ENCODE measurements at places on chromosomes 3 and 15.

DNA sequence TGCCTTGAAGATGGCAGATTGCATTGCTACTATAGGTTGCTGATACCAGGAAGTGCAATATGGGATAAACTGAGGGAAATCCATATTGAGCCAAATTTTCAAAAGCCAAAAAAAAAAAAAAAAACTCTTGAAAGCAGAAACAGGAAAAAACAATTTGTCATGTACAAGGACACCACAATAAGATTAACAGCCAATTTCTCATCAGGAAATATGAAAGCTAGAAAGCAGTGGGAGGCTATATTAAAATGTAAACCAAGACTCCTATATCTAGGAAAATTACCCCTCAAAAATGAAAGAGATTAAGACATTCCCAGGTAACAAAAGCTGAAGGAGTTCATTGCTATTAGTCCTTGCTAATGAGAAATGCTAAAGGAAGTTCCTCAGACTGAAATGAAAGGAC, 462.8 kb upstream of the DPH6 start:
- DNase-seq, result no peak

DNA sequence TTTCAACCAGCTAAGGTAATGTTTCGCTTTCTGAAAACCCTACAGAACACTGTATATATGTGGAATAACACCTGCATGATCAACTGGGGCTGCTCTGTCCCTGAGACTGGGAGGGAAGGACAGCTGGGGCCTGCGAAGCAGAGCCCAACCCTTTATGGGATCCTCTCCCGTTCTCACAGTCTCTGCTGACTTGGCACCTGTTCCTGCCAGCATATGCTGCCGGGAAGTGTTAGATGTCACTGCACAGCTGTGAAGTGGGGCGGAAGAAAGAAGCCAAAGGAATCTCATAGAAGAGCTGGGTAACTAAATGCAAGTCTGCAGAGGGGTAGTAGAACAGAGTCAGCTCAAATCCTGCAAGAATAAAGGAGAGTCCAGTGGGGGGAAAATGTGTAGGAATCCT, 29.6 kb downstream of the LRRC3B start:
- no peak for DNase-seq

GRCh38 chr15:73240866-73241499, 127.8 kb downstream of the HCN4 start:
- DNase-seq, result peak; percentile 69

DNA sequence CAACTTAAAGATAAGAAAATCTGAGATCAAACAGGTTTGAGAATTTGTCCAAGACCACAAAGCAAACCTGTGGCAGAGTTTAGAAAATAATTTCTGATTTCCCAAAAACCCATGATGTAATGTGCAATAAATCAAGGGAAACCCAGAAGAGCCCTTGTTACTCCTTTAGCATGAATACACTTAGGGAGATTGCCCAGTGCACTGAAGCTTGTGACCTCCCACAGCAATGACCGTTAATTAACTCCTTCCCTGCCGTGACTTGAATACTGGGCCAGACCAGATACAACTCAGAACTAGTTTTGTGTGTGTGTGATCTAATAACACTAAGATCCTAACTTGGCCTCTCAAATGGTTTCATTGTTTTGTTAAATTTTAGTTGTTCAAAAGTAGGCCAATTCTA, 2.5 kb downstream of the PRKAR2A start:
- no peak for DNase-seq

GRCh38 chr3:159548675-159549335, 439.8 kb upstream of the IL12A start:
- DNase-seq, result no peak

DNA sequence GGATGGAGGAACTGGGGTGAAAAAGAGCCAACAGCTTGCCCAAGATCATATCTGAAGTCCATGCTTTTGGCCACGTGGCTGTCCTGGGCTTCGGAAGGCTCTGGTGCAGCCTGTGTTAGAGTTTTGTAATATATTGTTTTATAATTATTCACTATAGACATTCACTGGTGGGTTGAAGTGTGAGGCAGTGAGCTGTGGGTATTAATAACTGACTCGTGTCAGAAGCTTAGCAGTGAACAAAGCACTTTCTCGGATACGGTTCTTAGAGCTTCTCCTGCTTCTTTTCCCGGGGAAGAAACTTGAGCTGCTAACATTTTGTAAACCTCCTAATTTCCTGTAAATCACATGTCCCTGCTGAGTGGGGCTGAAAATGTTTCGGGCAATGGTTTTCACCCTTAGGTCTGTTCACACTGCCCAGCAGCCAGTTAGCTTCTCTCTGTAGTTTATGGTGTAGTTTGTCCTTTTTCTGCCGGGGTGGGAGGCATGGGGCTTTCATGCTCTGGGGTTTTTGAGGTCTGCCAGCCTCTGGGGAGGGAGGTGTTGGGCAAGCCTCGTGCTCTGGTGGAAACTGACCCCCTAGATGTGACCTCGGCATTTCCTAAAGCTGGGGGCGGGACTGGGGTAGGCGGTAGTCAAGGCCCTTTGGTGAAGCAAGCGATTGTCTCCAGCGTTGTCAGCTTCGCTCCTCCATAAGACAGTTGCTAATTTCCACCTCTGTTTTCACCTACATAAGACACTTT, 1.7 kb downstream of the MRAS start:
- peak; percentile 79 for DNase-seq

- peak; percentile 89 for DNase-seq
Observed at GRCh38 chr15:44662478-44663409, 718 bp downstream of the SPG11 start.

GRCh38 chr3:42612928-42613327, 12.4 kb downstream of the NKTR start:
- no peak for DNase-seq

DNA sequence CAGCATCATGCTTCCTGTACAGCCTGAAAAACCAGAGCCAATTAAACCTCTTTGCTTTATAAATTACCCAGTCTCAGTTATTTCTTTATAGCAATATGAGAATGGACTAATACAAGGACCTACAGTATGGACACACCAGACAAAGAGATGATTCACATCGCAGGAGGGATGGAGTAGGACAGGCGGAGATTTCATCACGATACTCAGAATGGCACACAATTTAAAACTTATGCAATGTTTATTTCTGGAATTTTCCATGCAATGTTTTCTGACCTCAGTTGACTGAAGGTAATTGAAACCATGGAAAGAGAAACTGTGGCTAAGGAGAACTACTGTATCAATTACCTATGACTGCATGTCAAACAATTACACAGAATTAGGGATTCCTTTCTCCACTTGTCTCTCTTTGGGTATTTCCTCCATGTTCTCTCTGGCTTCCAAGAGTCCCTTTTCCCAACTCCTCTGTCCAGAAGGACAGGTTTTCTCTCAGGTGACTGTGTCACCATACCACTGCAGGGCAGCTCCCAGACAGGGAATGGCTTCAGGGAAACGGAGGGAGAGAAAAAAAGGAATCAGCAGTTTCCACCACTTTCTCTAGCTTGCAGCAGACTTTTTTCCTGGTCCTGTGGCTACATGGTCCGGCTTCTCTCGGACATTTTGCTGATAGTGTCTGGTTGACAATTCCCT, 3.0 kb upstream of the ANO10 start:
- peak; percentile 4 for DNase-seq

DNA sequence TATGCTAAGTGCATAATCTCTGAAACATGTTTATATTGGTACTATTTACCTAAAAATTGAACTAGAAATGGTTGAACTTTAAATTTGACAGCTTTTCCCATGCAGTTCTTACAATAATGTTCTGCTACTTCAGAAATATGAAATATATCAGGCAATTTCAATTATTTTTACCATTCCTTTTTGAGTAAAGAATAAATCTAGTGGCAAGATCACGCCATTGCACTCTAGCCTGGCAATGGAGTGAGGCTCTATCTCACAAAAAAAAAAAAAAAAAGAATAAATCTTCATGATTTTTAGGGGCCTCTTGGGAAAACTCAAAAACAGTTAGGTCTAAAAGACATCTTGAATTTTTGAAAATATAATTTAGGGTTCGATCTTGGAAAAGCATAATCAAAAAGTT, 10.6 kb upstream of the DNAAF4 start:
- DNase-seq, result no peak

DNA sequence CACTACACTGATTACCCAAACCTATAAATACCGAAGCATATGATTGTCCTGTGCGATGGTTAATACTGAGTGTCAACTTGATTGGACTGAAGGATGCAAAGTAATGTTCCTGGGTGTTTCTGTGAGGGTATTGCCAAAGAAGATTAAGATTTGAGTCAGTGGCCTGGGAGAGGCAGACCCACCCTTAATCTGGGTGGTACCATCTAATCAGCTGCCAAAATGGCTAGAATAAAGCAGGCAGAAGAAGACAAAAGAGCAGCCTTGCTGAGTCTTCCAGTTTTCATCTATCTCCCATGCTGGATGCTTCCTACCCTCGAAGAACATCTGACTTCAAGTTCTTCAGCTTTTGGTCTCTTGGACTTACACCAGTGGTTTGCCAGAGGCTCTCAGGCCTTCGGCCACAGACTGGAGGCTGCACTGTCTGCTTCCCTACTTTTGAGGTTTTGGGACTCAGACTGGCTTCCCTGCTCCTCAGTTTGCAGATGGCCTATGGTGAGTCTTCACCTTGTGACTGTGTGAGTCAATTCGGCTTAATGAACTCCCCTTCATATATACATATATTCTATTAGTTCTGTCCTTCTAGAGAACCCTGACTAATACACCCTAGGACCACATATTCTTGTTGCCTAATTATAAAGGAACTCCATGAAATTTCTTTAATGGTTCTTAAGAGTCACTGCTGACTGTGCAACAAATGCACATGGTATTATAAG, 31.7 kb downstream of the CSNK1G1 start:
- DNase-seq, result peak; percentile 76
